Activated CD8-positive, alpha-beta T cell treated with anti-CD3 and anti-CD28 coated beads for 36 hours (primary cell): ENCODE measurements at places on chromosomes 7 and 10. TPM values are rescaled to one million over a fixed set of nuclear protein-coding genes. Genes with fewer than 3 reads are reported as not detected.

DNA sequence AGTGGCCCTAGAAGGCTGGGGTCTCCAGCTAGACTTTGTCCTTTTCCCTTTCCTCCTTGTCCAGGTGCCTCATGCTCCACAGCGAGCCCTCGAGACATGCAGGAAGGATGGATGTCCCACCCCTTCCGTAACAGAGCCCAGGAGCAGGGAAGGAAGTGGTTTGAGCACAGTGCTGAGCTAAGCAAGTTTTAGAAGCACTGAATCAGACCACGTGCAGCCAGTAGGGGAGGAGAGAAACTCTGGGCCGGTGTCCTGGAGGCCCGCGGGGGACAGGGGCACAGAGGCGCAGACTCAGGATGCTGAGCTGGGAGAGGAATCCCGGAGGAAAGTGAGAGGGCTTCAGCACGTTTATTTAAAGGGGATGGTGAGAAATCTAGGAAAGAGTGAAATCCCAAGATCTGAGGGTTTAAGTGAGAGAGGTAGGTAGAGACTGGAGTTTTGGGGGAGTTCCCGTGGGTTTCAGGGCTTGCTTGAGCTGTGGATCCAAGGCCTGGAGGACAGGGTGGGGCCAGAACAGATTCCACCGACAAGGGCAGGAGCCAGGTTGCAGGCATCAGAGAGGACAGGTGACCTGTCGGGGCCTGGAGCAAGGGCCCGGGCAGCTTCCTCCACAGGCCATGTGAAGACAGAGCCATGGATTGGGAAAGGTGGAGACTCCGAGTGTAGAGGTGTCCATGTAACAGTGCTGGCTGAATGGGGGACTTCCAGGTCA lies 4.4 kb upstream of the IRF5 start:
- peak overlapping the region; percentile 82 for H3K27ac ChIP-seq
- DNase-seq: peak; percentile 55
- H3K27me3 ChIP-seq: peaks cover 15% of the 10 kb centered on the region
- peaks cover 21% of the 10 kb centered on the region for H3K4me1 ChIP-seq

- peaks cover 56% of the 10 kb centered on the region for H3K36me3 ChIP-seq
- peak; percentile 35 for DNase-seq
- peaks cover 2% of the 10 kb centered on the region for H3K4me1 ChIP-seq
- H3K27ac ChIP-seq: no peak overlapping the region
- no peaks in the 10 kb centered on the region for H3K27me3 ChIP-seq
- H3K4me3 ChIP-seq: no peak overlapping the region
Measured at GRCh38 chr10:59805014-59805413, 51.8 kb upstream of the MRLN start.

GRCh38 chr7:2587134-2587533 lies 28.4 kb downstream of the IQCE start:
- H3K27me3 ChIP-seq: no peaks in the 10 kb centered on the region
- H3K36me3 ChIP-seq: no peaks in the 10 kb centered on the region
- H3K4me3 ChIP-seq: no peak overlapping the region

GRCh38 chr10:97542169-97543024 lies 30.2 kb upstream of the ANKRD2 start:
- DNase-seq: peak; percentile 63
- no peaks in the 10 kb centered on the region for H3K27me3 ChIP-seq
- H3K36me3 ChIP-seq: no peaks in the 10 kb centered on the region
- H3K4me1 ChIP-seq: peaks cover 23% of the 10 kb centered on the region

GRCh38 chr7:1140476-1141104 lies 19.4 kb downstream of the ZFAND2A start:
- peaks cover 2% of the 10 kb centered on the region for H3K36me3 ChIP-seq
- no peak overlapping the region for H3K4me3 ChIP-seq
- H3K27me3 ChIP-seq: no peaks in the 10 kb centered on the region
- H3K4me1 ChIP-seq: peaks cover 16% of the 10 kb centered on the region
- H3K27ac ChIP-seq: no peak overlapping the region
- peak; percentile 27 for DNase-seq

DNA sequence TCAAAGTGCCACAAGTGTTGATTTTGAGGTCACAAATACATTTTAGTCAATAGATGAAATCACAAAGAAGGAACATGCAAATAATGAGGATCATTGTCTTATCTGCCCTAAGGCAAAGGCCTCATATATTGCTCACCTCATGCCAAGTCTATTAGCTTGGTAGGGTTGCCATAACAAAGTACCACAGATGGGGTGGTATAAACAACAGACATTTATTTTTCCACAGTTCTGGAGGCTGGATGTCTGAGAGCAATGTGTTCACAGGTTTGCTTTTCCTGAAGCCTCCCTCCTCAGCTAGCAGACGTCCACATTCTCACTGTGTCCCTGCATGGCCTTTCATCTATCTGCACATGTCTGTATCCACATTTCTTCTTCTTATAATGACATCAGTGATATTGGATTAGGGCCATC lies 59.6 kb downstream of the RELN start:
- H3K4me3 ChIP-seq: no peak overlapping the region
- no peaks in the 10 kb centered on the region for H3K4me1 ChIP-seq
- no peak for DNase-seq
- peaks cover 2% of the 10 kb centered on the region for H3K27me3 ChIP-seq
- H3K27ac ChIP-seq: no peak overlapping the region

GRCh38 chr10:3874990-3875841 lies 90.2 kb upstream of the KLF6 start:
- peaks cover 37% of the 10 kb centered on the region for H3K4me1 ChIP-seq
- H3K36me3 ChIP-seq: no peaks in the 10 kb centered on the region
- no peaks in the 10 kb centered on the region for H3K27me3 ChIP-seq
- H3K27ac ChIP-seq: peak overlapping the region; percentile 75
- peak overlapping the region; percentile 0 for H3K4me3 ChIP-seq

GRCh38 chr7:130896898-130897514 lies 163.0 kb upstream of the KLF14 start:
- peaks cover 90% of the 10 kb centered on the region for H3K36me3 ChIP-seq
- peak; percentile 81 for DNase-seq
- H3K4me3 ChIP-seq: peak overlapping the region; percentile 40
- peaks cover 91% of the 10 kb centered on the region for H3K4me1 ChIP-seq
- no peaks in the 10 kb centered on the region for H3K27me3 ChIP-seq

Gene SPACDR
- 4.6 TPM for total RNA-seq

Gene INMT
- not detected for total RNA-seq

Gene CHCHD3
- total RNA-seq: 63.4 TPM

Gene MAD1L1
- 44.7 TPM for total RNA-seq
